ENCODE measurements at places on chromosomes 5 and 9.

DNA sequence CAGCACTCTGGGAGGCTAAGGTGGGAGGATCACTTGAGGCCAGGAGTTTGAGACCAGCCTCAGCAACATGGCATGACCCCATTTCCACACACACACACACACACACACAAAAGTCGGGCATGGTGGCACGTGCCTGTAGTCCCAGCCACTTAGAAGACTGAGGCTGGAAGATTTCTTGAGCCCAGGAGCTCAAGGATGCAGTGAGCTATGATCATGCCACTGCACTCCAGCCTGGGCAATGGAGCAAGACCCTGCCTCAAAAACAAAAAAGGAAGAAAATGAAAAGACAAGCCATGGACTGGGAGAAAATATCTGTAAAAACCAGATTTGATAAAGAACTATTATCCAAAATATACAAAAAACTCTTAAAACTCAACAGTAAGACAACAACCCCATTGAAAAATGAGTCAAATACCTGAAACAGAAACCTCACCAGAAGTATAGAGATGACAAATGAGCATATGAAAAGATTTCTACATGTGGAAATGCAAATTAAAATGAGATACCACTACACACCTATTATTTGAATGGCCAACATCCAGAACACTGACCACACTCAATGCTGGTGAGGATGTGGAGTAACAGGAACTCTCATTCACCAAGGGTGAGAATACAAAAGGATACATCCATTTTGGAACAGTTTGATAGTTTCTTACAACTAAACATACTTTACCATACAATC, 24.7 kb downstream of the DNAJA1 start:
- DNase-seq: no peak

DNA sequence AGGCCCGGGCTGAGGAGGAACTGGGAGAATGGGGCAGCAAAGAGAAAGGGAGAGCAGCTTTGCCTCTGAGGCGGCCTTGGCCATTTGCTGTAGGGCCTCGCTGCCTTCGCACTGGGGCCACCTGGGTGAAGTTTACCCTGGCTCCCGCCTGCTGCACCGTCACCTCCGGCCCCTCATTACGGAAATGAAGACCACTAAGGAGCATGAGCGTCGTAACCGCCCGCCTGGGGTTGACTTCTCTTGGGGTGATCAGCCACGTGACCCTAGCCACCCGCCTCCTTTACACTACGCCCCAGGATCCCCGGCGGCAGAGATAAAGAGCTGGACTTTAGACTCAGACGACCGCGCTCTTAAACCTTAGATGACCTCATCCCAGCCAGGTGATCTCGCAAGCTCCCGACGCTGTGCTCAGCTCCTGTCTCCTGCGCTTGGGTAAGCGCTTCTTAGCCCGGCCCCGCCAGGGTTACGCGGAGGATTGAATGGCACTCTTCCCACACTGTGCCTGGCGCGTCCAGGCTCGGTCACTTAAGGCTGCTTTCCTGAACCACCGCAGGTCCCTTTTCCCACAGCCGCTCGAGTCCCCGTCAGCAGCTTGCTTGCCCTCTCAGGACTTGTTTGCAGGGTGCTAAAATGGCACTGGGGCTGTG, 107.9 kb upstream of the LARP1 start:
- no peak for DNase-seq

- no peak for DNase-seq
Observed at GRCh38 chr9:19527663-19528062, 118.9 kb downstream of the ACER2 start.

- DNase-seq: no peak
Observed at GRCh38 chr5:43729846-43730478, 127.0 kb downstream of the NNT start.

- no peak for DNase-seq
Observed at GRCh38 chr9:130422546-130422945, 22.2 kb upstream of the ASS1 start.

- DNase-seq: no peak
Observed at GRCh38 chr5:150789450-150789849, 10.9 kb downstream of the SMIM3 start.

DNA sequence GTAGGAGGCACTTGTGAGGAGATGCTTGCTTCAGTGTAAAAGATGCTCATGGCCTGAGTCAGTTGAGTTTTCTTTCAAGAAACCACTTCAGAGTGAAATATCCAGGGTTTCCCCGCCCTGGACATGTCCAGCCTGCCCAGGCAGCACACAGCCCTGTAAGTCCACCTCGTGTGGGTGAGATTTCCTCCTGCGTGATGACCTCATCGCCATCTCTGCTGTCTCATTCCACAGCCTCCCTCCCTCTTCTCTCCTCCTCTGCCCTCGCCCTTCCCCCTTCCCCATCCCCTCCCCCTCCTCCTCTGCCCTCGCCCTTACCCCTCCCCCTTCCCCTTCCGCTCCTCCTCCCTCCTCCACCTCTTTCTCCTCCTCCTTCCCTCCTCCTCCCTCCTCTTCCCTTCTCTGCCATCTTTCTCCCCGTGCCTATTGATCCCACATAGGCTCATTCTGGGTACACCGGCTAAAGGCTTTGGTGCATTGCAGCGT, 34.0 kb upstream of the NCS1 start:
- no peak for DNase-seq

DNA sequence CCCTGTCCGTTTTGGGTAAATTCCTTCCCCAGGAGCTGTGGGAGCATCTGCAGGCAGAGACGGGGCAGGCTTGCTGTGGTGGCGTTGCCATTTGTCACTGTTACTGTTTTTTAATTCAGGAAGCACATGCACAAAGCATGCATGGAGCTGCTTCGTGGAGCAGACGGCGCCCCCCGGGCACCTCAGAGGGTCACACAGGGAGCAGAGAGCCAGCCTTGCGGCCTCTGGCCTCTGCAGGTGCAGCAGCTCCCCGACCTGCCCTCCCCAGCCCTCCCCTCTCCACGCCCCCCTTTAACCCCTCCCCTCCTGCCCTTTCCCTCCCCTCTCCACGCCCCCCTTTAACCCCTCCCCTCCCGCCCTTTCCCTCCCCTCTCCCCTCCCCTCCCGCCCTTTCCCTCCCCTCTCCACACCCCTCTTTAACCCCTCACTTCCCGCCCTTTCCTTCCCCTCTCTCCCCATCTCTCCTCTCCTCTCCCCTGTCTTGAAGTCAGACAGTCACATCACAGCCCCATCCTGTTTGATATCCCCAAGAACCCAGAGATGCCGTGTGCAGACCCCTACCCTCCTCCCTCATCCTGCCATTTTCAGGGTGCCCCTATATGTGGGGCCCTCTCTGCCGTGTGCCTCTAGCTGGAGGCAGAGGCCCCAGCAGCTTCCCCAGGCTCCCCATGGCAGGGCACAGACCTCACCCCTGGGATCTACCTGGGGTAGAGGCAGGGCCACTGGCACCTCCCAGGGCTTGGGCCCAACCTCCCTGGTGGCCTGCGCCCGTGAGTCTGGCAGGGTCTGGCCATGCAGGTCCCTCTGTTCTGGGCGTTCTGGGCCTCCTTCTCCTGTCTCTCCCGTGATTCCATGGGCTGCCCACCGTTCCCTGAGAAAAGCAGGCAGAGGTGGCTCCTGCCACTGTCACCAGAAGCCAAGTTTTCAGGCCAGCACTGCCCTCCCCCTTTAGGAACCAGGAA, 29.6 kb upstream of the UBAC1 start:
- peak; percentile 40 for DNase-seq

GRCh38 chr5:173573126-173573960, 43.1 kb downstream of the BOD1 start:
- DNase-seq: peak; percentile 53

- no peak for DNase-seq
Observed at GRCh38 chr5:21802869-21803490, 1050.2 kb downstream of the CDH12 start.

DNA sequence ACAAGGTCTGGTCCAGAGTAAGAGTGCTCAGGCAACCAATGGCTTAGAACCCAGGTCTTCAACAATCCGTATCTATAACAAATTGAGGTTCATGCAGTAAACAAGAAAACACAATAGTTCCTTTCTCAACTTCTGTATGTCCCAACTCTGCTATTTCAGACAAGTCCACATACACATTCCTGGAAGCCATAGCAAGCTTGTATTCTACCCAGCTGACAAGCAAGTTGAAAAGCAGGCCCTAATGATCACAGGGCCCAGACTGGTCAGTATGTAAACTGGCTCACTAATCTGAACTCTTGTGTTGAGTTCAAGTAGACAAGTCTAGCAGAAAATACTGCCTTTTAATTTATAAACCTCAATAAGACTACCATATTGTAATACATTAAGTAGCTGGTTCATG, 26.9 kb downstream of the FNIP1 start:
- DNase-seq: no peak
